ENCODE measurements at places on chromosomes 5 and 9.

- DNase-seq: no peak
Measured at GRCh38 chr5:16464664-16465543, 696 bp downstream of the ZNF622 start.

GRCh38 chr9:122845116-122845515 is 16.7 kb upstream of the PDCL start:
- DNase-seq: no peak

GRCh38 chr9:121509180-121509579 is 9.5 kb upstream of the GGTA1 start:
- no peak for DNase-seq

DNA sequence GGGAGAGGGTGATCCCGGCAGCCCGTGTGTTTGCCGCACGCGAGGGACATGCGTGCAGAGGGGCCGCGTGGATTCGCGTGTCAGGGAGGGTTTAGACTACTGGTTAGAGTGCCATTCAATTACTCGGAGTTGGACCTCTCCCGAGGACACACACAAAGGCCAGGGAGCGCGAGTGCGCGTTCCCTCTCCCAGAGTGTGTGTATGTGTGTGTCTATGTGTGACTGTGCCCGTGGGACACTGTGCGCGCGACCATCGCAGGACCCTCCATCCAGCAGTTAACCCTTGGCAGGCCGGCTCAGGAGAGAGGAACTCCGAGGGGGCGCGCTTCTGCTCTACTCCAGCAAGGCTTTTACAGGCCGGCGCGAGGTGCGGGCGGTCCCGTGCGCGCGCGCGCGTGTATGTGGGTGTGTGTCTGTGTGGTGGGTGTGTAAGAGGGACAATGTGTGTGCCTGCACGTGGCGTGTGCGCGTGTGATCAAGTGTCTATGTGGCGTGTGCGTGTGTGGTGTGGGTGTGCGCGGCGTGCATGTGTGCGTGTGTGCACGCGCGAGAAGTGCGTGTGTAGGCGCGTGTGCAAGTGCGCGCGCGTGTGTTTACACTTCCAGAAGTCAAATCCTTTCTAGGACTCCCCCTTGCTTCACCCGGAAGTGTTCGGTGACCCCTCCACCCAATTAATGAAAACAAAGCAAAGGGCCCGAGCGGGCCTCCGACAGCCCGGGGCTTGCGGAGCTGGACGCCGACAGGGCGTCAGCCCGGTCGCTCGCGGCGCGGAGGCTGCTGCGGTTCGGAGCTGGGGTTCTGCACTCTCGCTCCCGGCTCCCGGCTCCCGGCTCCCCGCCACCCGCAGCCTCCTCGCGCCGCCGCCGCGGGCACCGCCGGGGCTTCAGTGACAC is 75.3 kb upstream of the TBCA start:
- no peak for DNase-seq

GRCh38 chr5:115374057-115374775 is 77.8 kb upstream of the CCDC112 start:
- no peak for DNase-seq

Data from effector memory CD4-positive, alpha-beta T cell (primary cell).